ENCODE measurements at places on chromosomes 11 and 22.

DNA sequence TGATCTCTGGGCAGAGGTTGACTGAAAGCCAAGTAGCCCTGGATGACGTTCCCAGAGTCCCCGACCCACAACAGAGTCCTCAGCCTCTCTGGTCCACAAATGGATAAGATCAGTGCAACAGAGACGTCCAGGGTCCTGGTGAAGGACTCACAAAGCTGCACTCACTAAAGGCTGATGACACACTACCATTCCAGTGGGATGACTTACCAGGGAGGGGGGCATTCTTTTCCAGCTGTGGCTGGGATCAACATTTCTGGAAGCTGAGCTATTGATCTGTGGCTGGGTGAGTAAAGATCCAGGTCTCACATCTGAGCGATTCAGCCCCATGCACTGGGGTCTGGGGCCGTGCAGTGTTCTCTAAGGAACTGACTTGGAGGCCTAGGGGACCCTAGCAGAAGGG is 296.2 kb downstream of the NTM start:
- DNase-seq = no peak

DNA sequence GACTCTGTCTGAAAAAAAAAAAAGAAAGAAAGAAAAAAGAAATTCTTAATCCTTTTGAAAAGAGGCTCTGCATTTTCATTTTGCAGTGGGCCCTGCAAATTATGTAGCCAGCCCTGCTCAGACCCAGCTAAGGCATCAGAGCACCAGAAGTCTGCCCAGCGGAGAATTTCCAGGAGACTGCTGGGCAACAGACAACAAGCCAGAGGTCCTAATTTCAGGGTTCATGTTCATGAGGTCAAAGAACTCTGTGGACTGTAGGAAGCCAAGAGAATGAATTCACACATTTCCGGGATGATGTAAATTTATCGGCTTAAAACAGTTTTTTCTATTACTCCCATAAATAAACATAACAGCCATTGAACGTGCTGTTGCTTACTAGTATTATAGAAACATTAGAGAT is 14.8 kb upstream of the RTCB start:
- DNase-seq = no peak

DNA sequence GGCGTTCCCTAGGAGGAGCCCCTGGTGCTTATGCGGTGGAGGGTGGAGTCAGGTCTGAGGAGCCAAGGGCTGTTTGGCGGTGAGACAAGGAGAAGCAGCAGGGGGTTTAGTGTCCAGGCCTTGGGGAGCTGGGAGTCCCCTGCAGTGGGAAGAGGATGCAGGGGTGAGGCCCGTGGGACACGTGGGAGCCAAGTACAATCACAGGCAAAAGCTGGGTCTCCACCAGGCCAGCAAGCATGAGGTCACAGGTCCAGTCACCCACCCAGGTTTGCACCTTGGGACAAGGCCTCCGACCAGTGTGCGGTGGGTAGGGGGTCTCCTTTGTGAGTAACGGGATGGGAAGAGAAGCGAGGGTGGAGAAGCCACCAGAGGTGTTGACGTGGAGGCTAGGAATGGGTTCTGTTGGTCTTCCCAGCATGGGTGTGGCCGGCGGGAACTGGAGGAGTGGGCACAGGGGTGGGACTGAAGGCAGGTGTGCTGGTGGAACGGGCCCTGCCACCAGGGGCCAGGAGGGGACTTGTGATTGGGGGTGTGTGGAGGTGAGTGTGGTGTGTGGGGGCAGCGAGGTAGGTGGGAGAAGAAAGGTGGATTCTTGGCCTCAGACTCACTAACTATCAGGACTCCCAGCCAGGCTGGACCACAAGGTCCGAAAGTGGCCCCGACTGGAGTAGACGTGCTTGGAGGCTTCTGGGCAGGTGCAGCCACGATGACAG is 953.6 kb downstream of the TBC1D22A start:
- no peak for DNase-seq

- DNase-seq = no peak
These were observed 1.3 kb upstream of the INSC start for GRCh38 chr11:15113381-15113780.

DNA sequence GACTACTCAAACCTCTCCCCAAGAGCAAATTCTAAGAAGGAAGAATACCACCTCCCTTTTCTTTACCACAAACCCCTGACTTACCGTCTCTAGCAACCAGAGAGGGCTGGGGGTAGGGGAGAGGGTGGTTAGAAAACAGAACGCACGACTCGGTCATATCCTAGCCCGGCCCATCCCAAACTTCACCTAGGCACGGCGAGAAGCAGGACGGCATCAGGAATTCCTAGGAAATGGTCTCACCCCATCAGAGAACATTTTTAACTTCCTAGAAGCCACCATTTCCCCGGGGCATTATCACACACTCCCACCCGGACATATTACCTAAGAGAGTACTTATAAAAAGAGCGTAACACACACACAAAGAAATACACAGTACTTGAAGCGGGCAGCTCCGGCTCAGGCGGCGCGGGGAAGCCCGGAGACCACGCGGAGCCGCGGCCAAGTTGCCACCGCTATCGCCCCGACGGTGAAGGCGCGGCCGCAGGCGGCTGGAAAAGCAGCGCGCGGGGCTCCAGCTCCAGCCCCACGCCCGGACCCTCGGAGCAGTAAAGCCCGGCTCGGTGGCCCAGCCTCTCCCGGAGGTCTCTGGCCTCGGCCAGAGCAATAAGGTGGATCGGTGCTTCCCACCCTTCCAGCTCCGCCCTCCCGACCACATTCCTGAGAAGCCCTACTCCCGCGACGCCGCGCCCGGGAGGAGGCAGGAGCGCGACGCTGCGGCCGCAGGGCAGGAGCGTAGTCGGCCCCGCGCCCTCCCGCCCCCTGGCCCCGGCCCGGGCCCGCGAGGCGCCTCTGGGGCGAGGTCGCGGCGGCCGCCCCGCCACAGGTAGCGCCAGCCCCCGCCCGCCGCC is 878 bp downstream of the RRAS2 start:
- peak; percentile 58 for DNase-seq

GRCh38 chr22:46273432-46274148 is 5.8 kb downstream of the TTC38 start:
- DNase-seq = no peak

- DNase-seq = no peak
These were observed 2.5 kb downstream of the DERL3 start for GRCh38 chr22:23836281-23836680.

DNA sequence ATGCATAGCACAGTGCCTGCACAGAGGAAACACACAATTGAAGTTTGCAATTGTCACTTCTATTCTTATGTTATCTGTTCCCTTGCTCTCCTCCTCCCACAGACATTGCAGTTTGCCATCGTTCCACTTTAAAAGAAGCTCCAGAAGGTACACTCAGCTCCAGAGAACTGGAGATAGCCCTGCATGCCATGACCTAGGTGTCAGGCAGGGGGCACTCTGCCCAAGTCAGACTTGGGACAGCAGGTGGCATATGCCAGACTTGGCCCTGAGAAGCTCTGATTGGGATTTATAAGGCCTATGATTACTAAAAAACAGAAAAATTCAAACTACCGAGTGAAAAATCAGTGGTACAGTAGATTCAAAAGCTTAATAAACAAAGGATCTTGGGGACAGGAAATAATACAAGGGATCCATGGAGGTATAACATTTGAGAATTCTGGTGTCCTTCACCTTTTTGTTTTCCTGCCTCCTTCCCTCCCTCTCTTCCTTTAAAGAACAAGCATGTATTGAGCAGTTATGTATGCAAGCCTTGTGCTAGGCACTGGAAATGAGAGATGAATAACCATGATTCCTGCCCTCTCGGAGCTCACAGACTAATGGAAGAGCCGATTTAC is 40.0 kb downstream of the TENM4 start:
- DNase-seq = no peak

DNA sequence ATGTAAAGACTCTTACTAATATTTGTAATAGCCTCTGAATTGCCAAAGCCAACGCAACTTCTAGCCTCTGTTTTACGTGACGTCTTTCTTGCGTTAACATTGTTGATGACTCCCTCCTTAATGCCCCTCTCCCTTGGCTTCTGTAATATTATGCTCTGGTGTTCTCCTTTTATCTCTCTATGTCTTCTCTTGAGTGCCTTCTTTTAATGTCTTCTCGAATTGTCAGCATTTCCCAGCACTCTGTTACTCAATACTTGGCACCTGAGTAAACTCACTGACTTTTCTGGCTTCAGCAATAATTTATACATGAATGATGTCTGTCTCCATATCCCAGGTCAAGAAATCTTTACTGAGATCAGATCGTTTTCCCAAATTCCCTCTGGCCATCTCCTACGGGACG is 68.5 kb upstream of the DDI1 start:
- DNase-seq = no peak

GRCh38 chr22:43945632-43946383 is 9.4 kb upstream of the SAMM50 start:
- peak; percentile 59 for DNase-seq

- DNase-seq = no peak
These were observed 96.7 kb downstream of the SYN3 start for GRCh38 chr22:32961497-32961896.

DNA sequence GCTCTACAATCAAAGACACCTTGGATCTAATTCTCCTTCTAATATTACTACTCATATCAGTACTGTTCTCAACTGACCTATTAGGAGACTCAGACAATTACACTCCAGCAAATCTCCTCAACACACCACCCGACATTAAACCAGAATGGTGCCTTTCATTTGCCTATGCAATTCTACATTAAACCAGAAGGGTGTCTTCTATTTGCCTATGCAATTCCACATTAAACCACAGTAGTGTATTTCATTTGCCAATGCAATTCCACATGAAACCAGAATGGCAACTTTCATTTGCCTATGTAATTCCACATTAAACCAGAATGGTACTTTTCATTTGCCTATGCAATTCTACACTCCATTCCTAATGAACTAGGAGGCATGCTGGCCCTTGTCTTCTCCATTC is 15.3 kb upstream of the APOL3 start:
- no peak for DNase-seq

DNA sequence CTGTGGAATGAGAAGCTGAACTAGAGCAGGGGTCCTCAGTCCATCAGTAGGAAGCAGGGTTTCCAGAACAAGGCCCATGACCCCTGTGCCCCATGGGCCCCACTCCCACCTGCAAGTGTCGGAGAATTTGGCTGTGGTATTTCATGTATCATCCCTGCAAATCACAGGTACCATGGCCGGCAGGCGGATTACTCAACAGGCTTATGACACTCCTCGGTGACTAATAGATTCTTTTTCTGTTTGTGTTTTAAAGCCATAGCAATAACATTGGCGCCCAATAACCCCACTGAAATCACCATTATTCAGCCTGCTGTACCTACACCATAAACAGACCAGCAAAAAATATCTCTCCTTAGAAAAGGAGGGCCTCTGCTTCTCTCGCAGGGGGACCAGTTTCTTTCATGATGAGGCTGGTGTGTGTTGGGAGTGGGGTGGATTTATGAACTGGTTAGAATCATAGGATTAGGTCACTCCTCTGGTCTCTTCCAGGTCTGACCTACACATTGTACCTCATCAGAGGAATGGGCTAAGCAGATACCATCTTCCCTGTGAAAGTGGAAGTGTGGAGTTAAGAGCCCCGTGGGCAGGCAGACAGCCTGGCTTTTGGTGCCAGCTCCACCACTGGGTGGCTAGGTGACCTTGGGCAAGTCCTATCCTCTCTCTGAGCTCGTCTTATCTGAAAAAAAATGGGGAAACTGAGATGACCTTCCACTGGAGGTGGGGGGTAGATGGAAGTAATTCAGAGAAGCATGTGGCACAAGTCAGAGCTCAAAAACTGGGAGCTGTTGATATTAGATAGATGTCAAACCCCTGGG is 60.2 kb upstream of the WNT11 start:
- no peak for DNase-seq

GRCh38 chr11:94997437-94997836 is 23.9 kb downstream of the KDM4D start:
- DNase-seq = no peak

- no peak for DNase-seq
These were observed 333.8 kb upstream of the CHORDC1 start for GRCh38 chr11:90556606-90557005.

- no peak for DNase-seq
These were observed 13.2 kb downstream of the ZNRF3 start for GRCh38 chr22:28896611-28897010.

- no peak for DNase-seq
These were observed 17.4 kb downstream of the LMO2 start for GRCh38 chr11:33874433-33874832.

DNA sequence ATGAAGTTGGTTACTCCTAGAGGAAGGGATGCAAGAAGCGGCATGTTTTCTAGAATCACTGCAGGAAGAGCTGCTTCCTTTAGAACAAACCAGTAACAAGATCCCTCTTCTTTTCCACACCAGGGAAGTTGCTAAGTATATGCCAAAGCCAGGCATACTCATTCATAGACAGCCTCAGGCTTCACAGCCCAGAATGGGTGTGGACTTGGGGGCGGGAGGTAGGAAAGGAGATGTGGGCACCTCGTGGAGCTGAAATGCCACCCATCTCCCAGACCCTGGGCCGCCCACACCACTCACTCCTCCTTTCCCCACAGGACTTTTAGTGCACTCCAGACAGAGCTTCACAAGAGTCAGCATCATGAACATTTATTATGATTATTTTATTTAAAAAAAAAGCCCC is 16.0 kb upstream of the TMEM121B start:
- no peak for DNase-seq

GRCh38 chr11:19110295-19110694 is 6.7 kb upstream of the ZDHHC13 start:
- no peak for DNase-seq

DNA sequence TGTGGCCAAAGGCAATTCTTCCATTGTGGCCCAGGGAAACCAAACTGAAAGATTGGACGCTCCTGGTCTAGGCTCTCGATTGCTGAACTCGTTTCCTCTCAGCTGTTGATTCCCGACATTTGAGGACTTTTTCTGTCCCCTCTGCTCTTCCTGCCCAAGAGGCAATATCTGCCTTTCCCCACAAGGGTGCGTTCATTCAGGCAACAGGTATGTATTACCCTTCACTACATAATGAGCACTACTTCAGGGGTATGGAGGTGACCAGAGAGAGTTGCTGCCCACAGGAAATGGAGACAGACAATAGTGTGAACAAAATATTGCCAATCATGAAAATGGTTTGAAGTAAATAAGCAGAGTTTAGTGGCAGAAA is 8.2 kb downstream of the PTH start:
- no peak for DNase-seq

GRCh38 chr11:1224491-1225385 is 1.9 kb downstream of the MUC5B start:
- DNase-seq = no peak

- no peak for DNase-seq
These were observed 17.2 kb downstream of the GLB1L3 start for GRCh38 chr11:134293119-134294113.

DNA sequence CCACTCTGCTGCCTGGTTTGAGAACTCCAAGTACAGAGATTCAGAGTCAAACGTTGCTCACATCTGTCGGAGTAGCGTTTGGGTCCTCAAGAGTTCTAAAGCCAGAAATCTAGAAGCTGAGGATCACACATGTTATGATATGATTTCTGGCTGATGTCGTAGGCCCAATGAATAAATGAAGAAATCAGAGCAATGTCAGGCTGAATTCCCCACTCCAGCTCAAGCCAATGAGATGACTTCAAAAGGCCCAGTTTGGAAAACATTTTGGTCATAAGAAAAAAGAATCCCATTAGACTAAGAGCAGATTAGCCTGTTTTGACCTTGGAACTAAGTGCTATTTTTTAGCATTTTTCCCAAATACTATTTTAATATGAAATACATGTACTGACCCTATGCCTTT is 106.7 kb downstream of the ETS1 start:
- no peak for DNase-seq
